ENCODE measurements at places on chromosomes 1 and 21. TPM values are rescaled to one million over a fixed set of nuclear protein-coding genes. Genes with fewer than 3 reads are reported as not detected.

GRCh38 chr1:25109531-25109951 is 122.8 kb downstream of the SYF2 start:
- H3K4me1 ChIP-seq = no peaks in the 10 kb centered on the region
- H3K36me3 ChIP-seq = no peaks in the 10 kb centered on the region
- H3K27ac ChIP-seq = no peak overlapping the region

Gene BTG3
- total RNA-seq = 59.1 TPM

Gene HDAC1
- total RNA-seq = 89.2 TPM

Gene CAPZB
- total RNA-seq = 85.0 TPM

Gene LCE3D
- total RNA-seq = not detected

Gene BCL2L15
- 6.7 TPM for total RNA-seq

DNA sequence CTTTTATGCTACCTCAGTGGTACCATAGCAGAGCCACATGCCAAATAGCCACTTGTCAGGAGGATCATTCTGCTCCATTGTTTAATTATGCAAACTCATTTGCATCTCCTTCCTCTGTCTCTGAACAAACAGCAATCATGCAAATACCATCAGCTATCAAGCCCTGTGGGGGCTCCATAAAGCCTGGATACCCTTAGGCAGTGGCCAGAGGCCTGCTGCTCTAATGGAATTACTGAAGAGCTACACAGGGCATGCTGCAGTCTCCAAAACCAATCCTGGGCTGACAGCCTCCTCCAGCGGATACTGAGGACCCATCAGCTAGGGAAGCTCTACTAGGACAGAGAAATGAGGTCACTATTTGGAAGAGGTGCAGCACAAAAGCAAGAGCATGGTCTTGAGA is 376.3 kb downstream of the KCNH1 start:
- no peaks in the 10 kb centered on the region for H3K36me3 ChIP-seq
- H3K27ac ChIP-seq = no peak overlapping the region
- no peak overlapping the region for H3K4me3 ChIP-seq
- DNase-seq = no peak
- H3K27me3 ChIP-seq = no peaks in the 10 kb centered on the region
- no peaks in the 10 kb centered on the region for H3K4me1 ChIP-seq

Gene RIPK4
- 2.8 TPM for total RNA-seq

DNA sequence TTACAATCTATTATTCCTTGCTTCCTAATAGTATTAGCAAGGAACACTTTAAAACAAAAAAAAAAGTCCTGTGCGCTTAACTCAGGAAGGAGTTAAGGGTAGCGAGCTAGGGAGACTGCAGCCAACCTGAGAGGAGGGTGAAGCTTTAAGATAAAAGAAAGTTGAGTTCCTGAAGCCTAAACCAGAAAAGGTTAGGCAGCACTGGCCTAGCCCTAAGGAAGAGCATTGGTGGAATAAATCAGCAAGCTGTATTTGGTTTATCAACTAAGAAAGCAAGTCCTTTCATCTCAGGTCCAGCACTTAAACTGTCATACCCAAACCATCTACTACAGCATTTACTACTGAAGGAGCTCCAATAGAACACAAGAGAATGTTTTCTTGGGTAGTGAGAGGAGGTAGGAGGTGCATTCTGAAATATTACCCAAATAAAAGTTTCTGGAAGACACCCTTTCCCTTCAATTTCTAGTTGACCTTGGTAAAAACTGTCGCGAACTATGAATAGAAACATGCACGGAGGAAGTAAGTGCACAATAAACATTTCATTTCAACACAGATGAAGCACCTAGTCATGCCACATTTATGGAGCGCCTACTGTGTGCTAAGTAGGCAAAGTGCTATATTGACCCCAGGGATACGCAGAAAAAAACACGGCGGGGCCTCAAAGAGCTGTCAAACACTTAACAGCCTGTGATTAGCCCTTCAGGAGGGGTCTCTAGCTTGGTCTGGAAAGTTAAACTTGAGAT is 1.3 kb downstream of the GLRX2 start:
- H3K36me3 ChIP-seq = no peaks in the 10 kb centered on the region
- H3K27ac ChIP-seq = peak overlapping the region; percentile 88
- H3K27me3 ChIP-seq = no peaks in the 10 kb centered on the region
- H3K4me1 ChIP-seq = peaks cover 2% of the 10 kb centered on the region
- DNase-seq = no peak

Gene GPR52
- total RNA-seq = 0.94 TPM

Gene CD244
- total RNA-seq = 0.45 TPM

DNA sequence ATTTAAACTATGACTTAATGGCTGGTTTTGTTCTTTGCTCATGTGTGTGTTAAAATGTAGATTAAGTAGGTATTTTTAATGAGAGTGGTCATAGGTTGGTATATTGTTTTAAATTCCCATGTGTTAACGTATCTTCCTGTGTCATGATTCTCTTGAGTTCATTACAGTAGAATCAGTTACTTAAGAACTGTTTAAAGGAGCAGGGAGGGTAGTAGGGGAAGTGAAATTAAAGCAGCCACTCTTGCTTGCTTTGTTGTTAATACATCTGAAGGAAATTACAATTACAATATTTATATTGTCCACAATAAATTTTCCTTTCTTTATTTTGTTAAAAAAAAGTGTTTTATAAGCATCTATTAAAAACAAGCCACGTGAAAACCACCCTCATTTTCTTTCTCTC is 119.2 kb upstream of the KIAA1614 start:
- no peaks in the 10 kb centered on the region for H3K27me3 ChIP-seq
- no peak overlapping the region for H3K4me3 ChIP-seq
- H3K4me1 ChIP-seq = no peaks in the 10 kb centered on the region
- no peak for DNase-seq
- H3K36me3 ChIP-seq = no peaks in the 10 kb centered on the region

- H3K4me1 ChIP-seq = peaks cover 14% of the 10 kb centered on the region
- peak within 1 kb of the TSS; percentile 72 for H3K4me3 ChIP-seq
- no peaks in the 10 kb centered on the region for H3K36me3 ChIP-seq
- no peaks in the 10 kb centered on the region for H3K27me3 ChIP-seq
- H3K27ac ChIP-seq = peak within 1 kb of the TSS; percentile 100
- peak; percentile 100 for DNase-seq
Observed at GRCh38 chr1:228165372-228166169, at the start of gene IBA57. Gene IBA57, plus strand, starts transcription at chr1:228165804. Its CDS starts 13 bp downstream, at chr1:228165817.

Gene NUP210L
- not detected for total RNA-seq

Gene TMEM200B
- total RNA-seq = 32.6 TPM

DNA sequence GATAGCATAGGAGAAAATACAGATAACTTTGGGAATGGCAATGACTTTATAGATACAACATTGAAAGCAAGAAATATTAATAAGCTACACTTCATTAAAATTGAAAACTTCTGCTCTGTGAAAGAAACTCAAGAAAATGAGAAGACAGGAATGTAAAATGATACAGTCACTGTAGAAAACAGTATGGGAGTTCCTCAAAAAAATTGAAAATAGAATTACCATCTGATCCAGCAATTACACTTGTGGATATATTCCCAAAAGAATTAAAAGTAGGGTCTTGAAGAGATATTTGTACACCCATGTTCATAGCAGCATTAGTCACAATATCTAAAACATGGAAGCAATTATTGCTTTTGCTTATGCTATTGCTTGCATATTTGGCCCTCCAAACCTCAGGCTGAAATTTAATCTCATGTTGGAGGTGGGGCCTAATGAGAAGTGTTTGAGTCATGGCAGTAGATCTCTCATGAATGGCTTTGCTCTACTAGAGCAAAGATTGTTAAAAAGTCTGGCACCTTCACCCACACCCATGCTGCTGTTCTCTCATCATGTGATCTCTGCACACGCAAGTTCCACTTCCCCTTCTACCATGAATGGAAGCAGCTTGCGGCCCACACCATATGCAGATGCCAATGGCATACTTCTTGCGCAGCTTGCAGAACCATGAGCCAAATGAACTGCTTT is 15.3 kb upstream of the AHCYL1 start:
- H3K4me1 ChIP-seq = no peaks in the 10 kb centered on the region
- no peak for DNase-seq
- H3K4me3 ChIP-seq = no peak overlapping the region
- H3K36me3 ChIP-seq = no peaks in the 10 kb centered on the region
- no peaks in the 10 kb centered on the region for H3K27me3 ChIP-seq

GRCh38 chr1:116852910-116853309 is 56.8 kb upstream of the PTGFRN start:
- no peak overlapping the region for H3K4me3 ChIP-seq
- H3K27me3 ChIP-seq = no peaks in the 10 kb centered on the region
- DNase-seq = no peak
- peaks cover 4% of the 10 kb centered on the region for H3K4me1 ChIP-seq
- H3K36me3 ChIP-seq = no peaks in the 10 kb centered on the region

GRCh38 chr1:15680131-15680530 is 4.0 kb upstream of the PLEKHM2 start:
- no peak overlapping the region for H3K4me3 ChIP-seq
- no peaks in the 10 kb centered on the region for H3K36me3 ChIP-seq
- peaks cover 5% of the 10 kb centered on the region for H3K4me1 ChIP-seq
- no peak overlapping the region for H3K27ac ChIP-seq
- DNase-seq = no peak

Gene TAS1R3
- total RNA-seq = 0.31 TPM

GRCh38 chr1:160637821-160638539 is 8.9 kb downstream of the SLAMF1 start:
- H3K27ac ChIP-seq = no peak overlapping the region
- H3K4me1 ChIP-seq = no peaks in the 10 kb centered on the region
- H3K27me3 ChIP-seq = no peaks in the 10 kb centered on the region
- H3K4me3 ChIP-seq = no peak overlapping the region
- no peaks in the 10 kb centered on the region for H3K36me3 ChIP-seq

Gene MFSD2A
- total RNA-seq = 1.9 TPM

DNA sequence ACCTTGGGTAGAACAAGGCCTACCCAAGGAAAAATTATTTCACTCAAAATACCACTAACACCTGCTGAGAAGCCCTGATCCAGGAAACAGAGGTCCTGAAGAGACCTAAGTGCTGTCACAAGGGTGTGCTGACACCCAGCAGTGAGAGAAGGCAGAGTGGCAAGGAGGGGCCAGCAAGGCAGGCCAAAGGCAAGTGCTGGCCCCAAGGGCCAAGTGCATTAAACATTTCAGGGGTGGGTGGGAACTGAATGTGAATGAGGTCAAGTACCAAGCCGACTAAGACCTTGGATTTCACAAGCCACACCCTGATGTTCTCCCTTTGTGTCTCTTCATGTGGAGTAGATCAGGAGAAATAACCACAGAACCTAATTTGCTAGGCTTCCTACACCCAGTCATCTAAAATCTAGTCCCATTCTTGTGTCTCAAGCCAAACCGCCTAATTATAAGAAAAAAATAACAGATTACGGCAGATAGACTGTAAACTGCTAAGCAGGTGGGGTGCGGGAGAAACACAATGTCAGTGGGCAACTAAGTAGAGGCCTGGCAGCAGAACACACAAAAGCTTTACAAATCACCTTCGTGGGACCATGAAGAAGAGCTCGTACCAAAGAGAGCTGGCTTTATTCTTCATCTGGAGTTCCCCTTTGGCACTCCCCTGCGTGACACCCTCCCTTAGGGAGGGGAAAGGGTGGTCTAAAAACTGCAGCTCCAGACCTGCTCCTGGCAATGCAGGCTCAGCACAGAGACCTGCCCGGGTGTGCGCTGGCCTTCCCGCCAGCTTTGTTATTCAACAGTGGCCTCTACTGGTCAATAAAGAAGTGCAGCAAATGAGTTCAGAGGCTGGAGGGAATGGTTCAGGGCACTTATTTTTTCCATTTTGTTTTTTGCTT is 8.7 kb downstream of the UBE2G2 start:
- no peak overlapping the region for H3K27ac ChIP-seq
- H3K4me1 ChIP-seq = peaks cover 3% of the 10 kb centered on the region
- DNase-seq = peak; percentile 52
- no peaks in the 10 kb centered on the region for H3K36me3 ChIP-seq
- no peaks in the 10 kb centered on the region for H3K27me3 ChIP-seq
- H3K4me3 ChIP-seq = no peak overlapping the region

GRCh38 chr1:231354330-231355020 is 16.4 kb downstream of the SPRTN start:
- no peaks in the 10 kb centered on the region for H3K36me3 ChIP-seq
- no peak overlapping the region for H3K4me3 ChIP-seq
- no peak for DNase-seq
- H3K27ac ChIP-seq = no peak overlapping the region

GRCh38 chr21:35368326-35368725 is 319.2 kb upstream of the RUNX1 start:
- no peak for DNase-seq
- H3K4me1 ChIP-seq = no peaks in the 10 kb centered on the region
- H3K4me3 ChIP-seq = no peak overlapping the region
- H3K27ac ChIP-seq = no peak overlapping the region
- H3K36me3 ChIP-seq = no peaks in the 10 kb centered on the region
- H3K27me3 ChIP-seq = no peaks in the 10 kb centered on the region

DNA sequence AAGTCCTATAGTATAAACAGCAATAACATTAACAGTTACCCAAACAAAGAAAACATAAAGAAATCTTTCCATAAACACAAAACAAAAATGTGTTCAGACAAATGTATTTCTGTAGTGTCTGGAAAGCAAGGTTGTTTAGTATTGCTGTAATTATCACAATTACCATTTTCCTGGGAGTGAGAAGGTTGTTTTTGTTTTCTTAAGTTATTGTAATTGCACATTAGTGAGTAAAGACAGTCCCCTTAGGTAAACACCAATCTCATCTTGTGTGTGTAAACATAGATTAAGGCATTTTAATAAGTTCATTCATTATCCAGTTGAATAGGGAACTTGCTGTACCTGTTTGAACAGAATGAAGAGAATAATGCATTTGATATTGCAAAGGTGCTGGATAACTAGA is 356.9 kb upstream of the ADGRL4 start:
- H3K36me3 ChIP-seq = no peaks in the 10 kb centered on the region
- no peaks in the 10 kb centered on the region for H3K27me3 ChIP-seq
- H3K4me1 ChIP-seq = no peaks in the 10 kb centered on the region
- no peak for DNase-seq
- no peak overlapping the region for H3K4me3 ChIP-seq
- H3K27ac ChIP-seq = no peak overlapping the region

- no peak overlapping the region for H3K27ac ChIP-seq
- H3K27me3 ChIP-seq = no peaks in the 10 kb centered on the region
- H3K36me3 ChIP-seq = no peaks in the 10 kb centered on the region
- H3K4me3 ChIP-seq = no peak overlapping the region
Observed at GRCh38 chr1:50048791-50049190, 25.0 kb upstream of the AGBL4 start.

DNA sequence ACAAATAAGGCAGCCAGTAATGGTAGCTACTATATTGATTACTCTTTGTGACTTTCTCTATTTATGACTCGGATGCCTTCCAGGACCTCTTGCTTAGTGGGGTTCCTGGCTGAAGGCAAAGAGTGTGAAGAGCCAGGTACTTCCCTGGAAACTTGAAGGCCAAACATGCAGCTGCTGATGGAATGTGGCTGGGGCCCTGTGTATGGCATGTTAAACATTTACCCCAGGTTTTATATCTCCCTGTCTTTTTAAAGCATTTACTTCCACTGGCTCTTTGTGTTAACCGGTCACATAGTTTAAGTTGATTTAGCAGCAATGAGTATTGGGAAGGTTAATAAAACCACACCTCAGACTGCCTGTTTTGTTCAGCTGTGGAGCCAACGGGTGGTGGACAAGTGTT is 45.7 kb upstream of the PAXBP1 start:
- H3K36me3 ChIP-seq = no peaks in the 10 kb centered on the region
- H3K27ac ChIP-seq = no peak overlapping the region
- peaks cover 17% of the 10 kb centered on the region for H3K4me1 ChIP-seq
- H3K27me3 ChIP-seq = no peaks in the 10 kb centered on the region
- DNase-seq = no peak
- no peak overlapping the region for H3K4me3 ChIP-seq

All from ovary (tissue), 10 donors.